ENCODE measurements at places on chromosomes 5 and 9. TPM values are rescaled to one million over a fixed set of nuclear protein-coding genes. Genes with fewer than 3 reads are reported as not detected.

The HEMGN gene
- total RNA-seq = not detected

The GARNL3 gene
- total RNA-seq = 10.0 TPM

The OR2V1 gene
- not detected for total RNA-seq

The PPIC gene
- total RNA-seq = 50.6 TPM

The CLK4 gene
- 17.5 TPM for total RNA-seq

The C9orf50 gene
- not detected for total RNA-seq
